ENCODE measurements at places on chromosomes 12 and 14. TPM values are rescaled to one million over a fixed set of nuclear protein-coding genes. Genes with fewer than 3 reads are reported as not detected.

The A2ML1 gene
- total RNA-seq: not detected

The LRRC74A gene
- total RNA-seq: not detected

- H3K4me1 ChIP-seq: peaks cover 5% of the 10 kb centered on the region
- DNase-seq: no peak
- H3K27ac ChIP-seq: no peak overlapping the region
- no peaks in the 10 kb centered on the region for H3K36me3 ChIP-seq
- peaks cover 1% of the 10 kb centered on the region for H3K27me3 ChIP-seq
Measured at GRCh38 chr12:3220382-3221321, 143.5 kb downstream of the TSPAN9 start.

DNA sequence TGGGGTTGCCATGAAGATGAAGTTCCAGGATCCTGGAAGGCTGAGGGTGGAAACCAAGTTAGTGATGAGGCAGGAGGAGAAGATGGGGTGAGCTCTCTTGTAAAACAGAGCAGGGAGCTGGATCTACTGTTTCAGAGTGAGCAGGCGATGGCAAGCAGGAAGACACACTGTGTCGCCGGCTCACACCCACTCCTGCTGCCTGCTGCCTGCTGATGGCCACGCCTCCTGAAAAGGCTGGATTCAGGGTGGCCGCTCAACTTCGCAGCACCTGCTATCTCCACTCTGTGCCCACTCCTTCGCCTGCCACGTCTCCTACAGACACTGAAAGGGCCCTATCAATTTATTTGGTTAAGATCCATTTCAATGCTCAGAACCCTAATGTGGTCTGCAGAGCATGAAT, 96.1 kb downstream of the RBM19 start:
- no peaks in the 10 kb centered on the region for H3K27me3 ChIP-seq
- H3K27ac ChIP-seq: no peak overlapping the region
- no peak for DNase-seq

DNA sequence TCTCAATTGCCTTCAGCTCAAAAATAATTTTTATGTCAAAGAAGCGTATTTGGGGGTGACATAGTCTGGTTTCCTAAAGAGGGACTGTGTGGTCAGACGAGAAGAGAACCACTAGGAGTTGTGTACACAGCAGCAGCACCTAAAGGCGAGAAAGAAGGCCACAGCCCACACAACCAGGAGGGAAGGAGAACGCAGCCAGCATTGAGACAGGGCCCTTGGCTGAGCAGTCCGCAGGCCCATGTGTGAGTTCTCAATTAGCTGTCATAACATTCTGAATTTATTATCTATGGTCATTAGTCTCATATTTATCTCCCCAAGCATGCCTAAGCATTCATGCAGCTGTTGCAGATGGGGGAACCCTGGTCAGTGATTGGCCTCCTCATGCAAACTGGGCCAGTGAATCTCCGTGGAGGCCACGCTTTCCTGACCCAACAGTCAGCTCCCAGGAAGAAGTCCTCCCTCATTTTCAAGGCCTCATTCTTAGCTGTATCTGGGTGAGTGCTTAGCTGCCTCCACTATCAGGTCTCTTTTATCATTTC, 81.2 kb upstream of the ATF7IP start:
- no peak for DNase-seq
- H3K4me1 ChIP-seq: peaks cover 3% of the 10 kb centered on the region
- no peak overlapping the region for H3K27ac ChIP-seq

GRCh38 chr12:6852651-6853354, 853 bp downstream of the USP5 start:
- peak overlapping the region; percentile 86 for H3K4me3 ChIP-seq
- peak; percentile 86 for DNase-seq
- H3K27ac ChIP-seq: peak overlapping the region; percentile 98
- peaks cover 29% of the 10 kb centered on the region for H3K4me1 ChIP-seq
- peaks cover 37% of the 10 kb centered on the region for H3K36me3 ChIP-seq
- H3K27me3 ChIP-seq: no peaks in the 10 kb centered on the region

- H3K36me3 ChIP-seq: peaks cover 2% of the 10 kb centered on the region
- H3K27me3 ChIP-seq: no peaks in the 10 kb centered on the region
- peaks cover 7% of the 10 kb centered on the region for H3K4me1 ChIP-seq
- H3K27ac ChIP-seq: no peak overlapping the region
Measured at GRCh38 chr12:28172434-28173030, 17.7 kb upstream of the CCDC91 start.

DNA sequence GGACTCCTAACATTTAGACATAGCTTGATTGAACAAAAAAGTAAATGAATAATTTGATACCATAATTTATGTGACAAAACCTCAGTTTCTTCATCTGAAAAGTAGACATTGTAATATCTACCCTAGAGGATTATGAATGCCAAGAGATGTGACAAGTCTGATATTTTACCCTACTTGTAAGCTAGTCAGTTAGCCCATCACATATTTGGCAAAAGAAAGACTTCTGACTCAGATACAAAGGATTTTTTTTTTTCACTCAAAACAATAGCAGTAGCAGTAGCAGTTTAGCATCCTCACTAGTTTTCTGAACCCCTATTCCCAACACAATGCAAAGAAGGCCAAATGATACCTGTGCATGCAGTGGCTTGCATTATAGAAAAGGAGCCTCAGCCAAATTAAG, 377.3 kb upstream of the E2F7 start:
- no peaks in the 10 kb centered on the region for H3K36me3 ChIP-seq
- H3K27ac ChIP-seq: no peak overlapping the region

Measured in activated CD8-positive, alpha-beta T cell treated with anti-CD3 and anti-CD28 coated beads for 36 hours (primary cell).